ENCODE measurements at places on chromosomes 12 and 14. TPM values are rescaled to one million over a fixed set of nuclear protein-coding genes. Genes with fewer than 3 reads are reported as not detected.

GRCh38 chr14:69695322-69696203 is 71.4 kb upstream of the SRSF5 start:
- H3K36me3 ChIP-seq = peaks cover 23% of the 10 kb centered on the region
- no peaks in the 10 kb centered on the region for H3K27me3 ChIP-seq
- H3K4me3 ChIP-seq = no peak overlapping the region

DNA sequence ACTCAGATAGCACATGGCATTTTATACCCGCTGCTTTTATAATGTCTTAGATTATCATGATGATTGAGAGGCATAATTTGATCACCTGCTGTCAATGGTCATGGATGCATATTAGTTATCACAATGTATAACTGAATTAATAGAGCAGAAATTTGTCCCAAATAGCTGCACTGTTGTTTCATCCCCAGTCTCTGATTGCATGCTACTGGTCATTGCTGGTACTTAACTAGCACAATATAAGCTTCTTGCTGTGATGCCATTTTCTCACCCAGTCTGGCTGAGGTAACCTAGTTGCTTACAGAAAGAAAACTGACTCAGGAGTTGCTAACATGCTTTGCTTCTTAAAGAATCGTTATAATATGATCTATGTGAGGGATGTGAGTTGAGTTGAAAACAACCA is 76.8 kb upstream of the PLEKHA5 start:
- H3K4me1 ChIP-seq = peaks cover 4% of the 10 kb centered on the region
- no peak for DNase-seq
- H3K27ac ChIP-seq = no peak overlapping the region
- peaks cover 7% of the 10 kb centered on the region for H3K27me3 ChIP-seq

DNA sequence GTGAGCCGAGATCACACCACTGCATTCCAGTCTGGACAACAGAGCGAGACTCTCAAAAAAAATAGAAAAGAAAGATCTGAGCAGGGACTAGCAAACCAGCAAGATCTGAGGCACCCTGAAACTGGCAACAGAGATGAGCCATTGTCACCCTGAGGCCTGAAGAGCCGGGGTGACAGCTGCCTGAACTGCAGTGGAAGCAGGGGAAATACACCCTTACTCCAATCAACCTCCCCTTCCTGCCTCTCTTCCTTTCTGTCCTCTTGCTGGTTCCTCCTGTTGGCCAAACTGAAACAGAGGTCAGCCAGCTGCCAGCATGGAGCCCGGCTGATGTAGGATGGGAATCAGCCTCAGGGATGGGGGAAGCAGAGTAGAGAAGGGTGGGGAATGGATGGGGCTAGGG is 192.0 kb downstream of the CHST11 start:
- H3K36me3 ChIP-seq = peaks cover 13% of the 10 kb centered on the region
- H3K4me1 ChIP-seq = peaks cover 35% of the 10 kb centered on the region
- peak overlapping the region; percentile 35 for H3K27ac ChIP-seq
- no peaks in the 10 kb centered on the region for H3K27me3 ChIP-seq
- H3K4me3 ChIP-seq = no peak overlapping the region

DNA sequence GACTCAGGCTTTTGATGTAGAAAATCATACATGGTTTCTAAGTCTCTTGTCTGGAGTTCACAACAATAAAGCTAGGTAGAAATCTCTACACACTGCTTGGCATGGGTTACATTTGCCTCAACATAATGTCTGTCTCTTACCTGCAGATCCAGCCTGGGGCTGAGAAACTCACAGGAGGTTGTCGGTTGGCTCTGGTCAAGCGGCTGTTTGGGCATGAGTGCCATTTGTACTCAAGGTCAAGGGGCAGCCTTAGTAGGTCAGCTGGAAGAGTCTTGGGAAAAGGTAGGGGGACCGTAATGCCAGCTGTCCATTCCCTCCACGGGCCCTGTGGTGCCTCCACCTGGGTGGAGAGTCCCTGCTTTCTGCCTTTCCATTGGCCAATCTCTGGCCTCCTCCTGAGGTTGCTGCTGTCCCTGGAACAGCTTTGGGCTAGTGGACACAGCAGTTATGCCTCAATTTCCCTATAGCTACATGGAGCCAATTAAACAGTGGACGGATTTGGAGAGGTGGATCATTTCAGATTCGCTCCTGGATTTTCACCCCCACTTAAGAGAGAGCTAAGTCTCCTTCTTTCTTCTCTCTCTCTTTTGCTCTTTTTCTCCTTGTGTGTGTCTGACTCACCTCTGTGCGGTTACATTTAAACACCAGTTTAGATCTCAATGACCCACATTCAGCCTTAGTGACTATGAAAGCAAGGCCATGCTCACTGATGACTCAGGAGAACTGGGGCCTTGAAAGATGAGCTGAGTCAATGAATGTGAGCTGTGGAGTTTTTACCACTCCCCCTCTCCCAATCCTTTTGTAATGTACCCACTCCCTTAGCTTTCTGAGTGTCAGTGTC is 132.8 kb upstream of the HIF1A start:
- peak overlapping the region; percentile 27 for H3K4me3 ChIP-seq
- peaks cover 7% of the 10 kb centered on the region for H3K36me3 ChIP-seq
- peak overlapping the region; percentile 83 for H3K27ac ChIP-seq
- DNase-seq = peak; percentile 72
- peaks cover 66% of the 10 kb centered on the region for H3K4me1 ChIP-seq

GRCh38 chr12:65977384-65977783 is 153.1 kb downstream of the HMGA2 start:
- H3K27ac ChIP-seq = no peak overlapping the region
- H3K4me3 ChIP-seq = no peak overlapping the region
- H3K36me3 ChIP-seq = no peaks in the 10 kb centered on the region
- DNase-seq = no peak
- no peaks in the 10 kb centered on the region for H3K4me1 ChIP-seq

GRCh38 chr12:86148612-86149011 is 107.6 kb downstream of the MGAT4C start:
- no peak for DNase-seq
- H3K4me1 ChIP-seq = no peaks in the 10 kb centered on the region
- H3K4me3 ChIP-seq = no peak overlapping the region
- no peaks in the 10 kb centered on the region for H3K36me3 ChIP-seq

DNA sequence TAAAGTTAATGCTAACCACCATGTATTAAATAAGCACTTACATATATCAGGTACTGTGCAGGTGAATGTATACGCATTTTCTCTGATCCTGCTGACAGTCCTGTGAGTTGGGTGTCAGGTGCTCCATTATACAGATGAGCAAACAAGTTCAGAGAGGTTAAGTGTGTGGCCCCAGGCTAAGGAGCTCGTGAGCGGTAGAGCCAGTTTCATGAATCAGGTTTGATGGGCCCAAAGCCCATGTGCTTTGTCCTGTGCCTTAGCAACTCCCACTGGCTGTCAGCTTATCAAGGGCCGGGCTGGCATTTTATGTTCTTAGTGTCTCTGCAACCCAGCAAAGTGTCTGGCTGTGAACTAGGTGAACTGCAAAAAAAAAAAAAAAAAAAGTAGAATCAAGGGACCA is 701.2 kb upstream of the TBX3 start:
- H3K36me3 ChIP-seq = no peaks in the 10 kb centered on the region
- DNase-seq = no peak
- H3K4me1 ChIP-seq = no peaks in the 10 kb centered on the region
- H3K27ac ChIP-seq = no peak overlapping the region
- H3K27me3 ChIP-seq = no peaks in the 10 kb centered on the region

GRCh38 chr12:119692997-119693396 is 25.1 kb downstream of the PRKAB1 start:
- H3K27me3 ChIP-seq = no peaks in the 10 kb centered on the region
- H3K4me1 ChIP-seq = no peaks in the 10 kb centered on the region

DNA sequence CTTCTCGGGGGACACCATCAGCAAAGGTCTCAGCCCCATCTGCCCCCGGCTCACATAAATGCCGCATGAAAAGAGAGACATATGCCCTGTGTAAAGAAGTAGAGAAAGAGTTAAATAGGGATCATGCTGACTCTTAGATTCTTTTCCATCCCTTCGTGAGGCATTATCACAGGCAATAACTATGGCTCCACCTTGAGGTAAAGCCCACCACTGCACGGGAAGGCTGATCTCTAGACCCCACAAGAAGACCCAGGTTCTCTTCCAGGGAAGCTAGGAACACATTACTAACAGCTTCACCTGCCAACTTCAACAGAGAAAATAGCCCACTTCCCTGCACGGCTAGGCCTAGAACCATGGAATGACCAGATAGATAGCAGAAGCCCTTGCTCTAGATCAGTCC is 14.1 kb upstream of the NOP2 start:
- H3K27me3 ChIP-seq = no peaks in the 10 kb centered on the region
- H3K27ac ChIP-seq = no peak overlapping the region
- no peak for DNase-seq
- peaks cover 59% of the 10 kb centered on the region for H3K36me3 ChIP-seq

DNA sequence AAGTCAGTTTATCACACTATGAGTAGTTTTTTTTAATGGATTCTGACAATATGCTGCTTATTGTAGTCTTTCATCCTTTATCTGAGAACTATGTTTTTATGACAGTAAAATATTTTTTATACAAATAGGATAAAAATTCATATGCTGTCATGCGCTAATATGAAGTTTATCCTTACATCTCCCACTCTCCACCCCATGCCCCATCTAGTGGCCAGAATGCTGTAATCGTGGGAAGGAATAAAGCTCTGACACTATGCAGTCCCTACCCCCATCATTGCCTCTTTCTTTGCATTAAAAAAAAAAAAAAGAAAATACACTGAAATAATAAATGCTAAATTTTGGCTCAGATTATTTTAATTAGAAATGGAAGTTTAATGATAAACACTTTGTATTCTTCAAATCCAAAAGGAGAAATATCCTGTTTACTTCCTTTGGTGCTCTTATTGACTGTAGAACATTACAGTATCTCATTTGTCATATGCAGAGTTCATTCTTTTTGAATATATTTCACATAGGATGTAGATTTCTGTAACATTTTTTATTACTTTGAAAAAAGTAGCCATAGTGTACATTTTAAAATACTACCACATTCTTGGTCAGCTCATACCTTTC is 145.9 kb upstream of the SLCO1C1 start:
- no peaks in the 10 kb centered on the region for H3K36me3 ChIP-seq
- no peaks in the 10 kb centered on the region for H3K4me1 ChIP-seq
- H3K4me3 ChIP-seq = no peak overlapping the region
- H3K27me3 ChIP-seq = no peaks in the 10 kb centered on the region
- no peak for DNase-seq
- no peak overlapping the region for H3K27ac ChIP-seq

GRCh38 chr14:72618424-72618823 is 275.5 kb downstream of the DPF3 start:
- no peaks in the 10 kb centered on the region for H3K4me1 ChIP-seq
- DNase-seq = no peak
- H3K27ac ChIP-seq = no peak overlapping the region

DNA sequence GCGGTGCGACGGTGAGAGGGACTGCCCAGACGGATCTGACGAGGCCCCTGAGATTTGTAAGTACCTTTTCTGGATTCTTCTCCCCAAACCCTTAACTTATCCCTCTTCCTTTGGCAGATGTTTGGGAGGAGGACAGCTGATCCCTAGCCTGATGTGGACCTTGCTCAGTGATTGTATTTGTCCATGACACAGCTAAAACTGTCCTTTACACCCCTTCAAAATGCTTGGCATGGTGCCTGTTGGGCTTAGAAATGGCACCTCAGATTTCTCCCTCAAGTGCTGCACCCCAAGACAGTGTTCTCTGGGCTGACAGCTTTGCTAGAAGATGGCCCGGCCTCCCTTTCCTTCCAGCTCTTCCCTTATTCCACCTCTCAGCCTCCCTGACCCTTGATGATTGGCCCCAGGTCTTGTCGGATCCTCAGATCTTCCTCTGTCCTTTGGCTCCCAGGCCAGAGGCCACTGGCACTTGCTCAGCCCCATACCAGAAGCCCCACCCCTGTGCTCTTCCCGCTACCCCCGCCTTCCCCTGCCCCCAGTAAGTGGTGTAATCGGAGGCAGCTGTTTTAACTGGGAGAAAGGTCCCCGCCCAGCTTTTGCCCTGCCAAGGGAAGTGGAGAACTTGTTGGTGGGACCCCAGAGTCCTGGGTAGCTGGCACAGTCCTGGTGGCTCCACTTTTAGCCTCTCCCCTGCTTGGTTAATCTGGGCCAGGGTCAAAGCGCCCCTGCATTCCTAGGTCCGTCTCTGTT is 8.7 kb downstream of the LRP1-AS start:
- H3K36me3 ChIP-seq = no peaks in the 10 kb centered on the region
- no peak overlapping the region for H3K27ac ChIP-seq
- no peak overlapping the region for H3K4me3 ChIP-seq

DNA sequence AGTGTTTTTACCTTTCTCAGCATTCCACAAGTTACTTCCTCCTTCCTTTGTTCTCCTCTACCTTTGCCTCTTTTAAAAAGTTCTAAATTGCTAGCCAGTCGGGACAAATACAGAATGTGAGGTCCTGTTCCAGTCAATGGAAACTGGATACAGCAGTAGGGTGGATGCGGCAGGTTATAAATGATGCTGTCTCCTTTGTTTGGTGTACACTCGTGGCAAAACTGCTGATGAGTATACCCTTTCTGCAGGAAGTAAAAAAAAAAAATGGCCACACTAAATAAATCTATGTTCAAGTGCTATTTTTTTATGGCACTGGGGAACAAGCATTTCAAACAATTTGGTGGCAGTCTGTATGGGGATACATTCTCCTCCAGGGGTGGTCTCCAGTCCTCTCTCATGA is 27.5 kb downstream of the KLRK1 start:
- no peak overlapping the region for H3K27ac ChIP-seq
- H3K36me3 ChIP-seq = no peaks in the 10 kb centered on the region
- H3K4me3 ChIP-seq = no peak overlapping the region
- H3K27me3 ChIP-seq = no peaks in the 10 kb centered on the region
- no peak for DNase-seq

- H3K36me3 ChIP-seq = peaks cover 80% of the 10 kb centered on the region
- DNase-seq = no peak
- no peak overlapping the region for H3K4me3 ChIP-seq
- peaks cover 14% of the 10 kb centered on the region for H3K4me1 ChIP-seq
Observed at GRCh38 chr12:47849261-47849660, 29.6 kb upstream of the HDAC7 start.

- H3K27me3 ChIP-seq = no peaks in the 10 kb centered on the region
- peak within 1 kb of the TSS; percentile 40 for H3K27ac ChIP-seq
- H3K4me3 ChIP-seq = peak within 1 kb of the TSS; percentile 77
- H3K36me3 ChIP-seq = no peaks in the 10 kb centered on the region
- peaks cover 27% of the 10 kb centered on the region for H3K4me1 ChIP-seq
Observed at GRCh38 chr14:49692811-49693734, at the start of gene KLHDC1. KLHDC1 (plus strand) TSS chr14:49693120; CDS start chr14:49693195, 75 bp downstream.

OAS2 gene
- total RNA-seq = 140 TPM

SLC25A21 gene
- not detected for total RNA-seq

KRT83 gene
- not detected for total RNA-seq

FLRT2 gene
- not detected for total RNA-seq

STAC3 gene
- 2.0 TPM for total RNA-seq

SPIC gene
- not detected for total RNA-seq

SEC23A gene
- total RNA-seq = 54.9 TPM
